ENCODE measurements at places on chromosomes 16 and 17.
A peak's percentile ranks its signal among the peaks of the same experiment; 100 is the strongest.

DNA sequence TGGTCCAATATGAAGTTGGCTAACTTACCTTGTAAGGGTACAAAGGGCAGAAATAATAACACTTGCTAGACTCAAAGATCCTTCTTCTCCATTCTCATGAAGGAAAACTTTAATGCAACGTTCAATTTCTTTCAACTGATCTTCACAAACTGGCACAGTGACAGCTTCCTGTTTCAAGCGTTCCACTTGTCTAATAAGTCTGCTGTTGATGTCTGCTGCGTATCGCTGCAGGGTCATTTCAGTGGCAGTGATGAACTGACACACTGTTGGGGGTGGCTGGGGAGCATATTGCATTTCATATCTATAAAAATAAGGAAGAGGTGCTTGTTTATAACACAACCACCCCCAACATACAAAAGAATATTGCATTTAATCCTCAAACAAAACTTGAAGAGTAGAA is 33.5 kb upstream of the ARL6IP1 start:
- no peak for DNase-seq

GRCh38 chr16:12876778-12877177 is 24.6 kb upstream of the SHISA9 start:
- DNase-seq: no peak

DNA sequence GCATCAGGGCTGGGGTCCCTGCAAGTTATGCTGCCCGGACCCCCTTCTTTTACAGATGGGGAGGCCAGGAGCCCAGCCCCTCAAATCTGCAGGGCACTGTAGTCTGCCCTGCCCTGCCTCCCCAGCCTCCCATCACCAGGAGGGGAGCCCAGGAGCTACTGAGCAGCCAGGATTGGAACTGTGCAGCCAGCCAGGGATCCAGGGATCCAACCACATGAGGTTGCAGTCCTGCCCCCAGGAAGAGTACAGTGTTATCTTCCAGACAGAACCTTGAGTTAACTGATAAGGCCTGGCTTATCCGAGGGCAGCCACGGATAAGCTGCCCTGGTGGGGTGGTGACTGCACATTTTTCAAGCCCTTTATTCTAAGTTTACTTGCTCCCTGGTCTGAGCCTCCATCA is 11.4 kb upstream of the NDRG4 start:
- no peak for DNase-seq

DNA sequence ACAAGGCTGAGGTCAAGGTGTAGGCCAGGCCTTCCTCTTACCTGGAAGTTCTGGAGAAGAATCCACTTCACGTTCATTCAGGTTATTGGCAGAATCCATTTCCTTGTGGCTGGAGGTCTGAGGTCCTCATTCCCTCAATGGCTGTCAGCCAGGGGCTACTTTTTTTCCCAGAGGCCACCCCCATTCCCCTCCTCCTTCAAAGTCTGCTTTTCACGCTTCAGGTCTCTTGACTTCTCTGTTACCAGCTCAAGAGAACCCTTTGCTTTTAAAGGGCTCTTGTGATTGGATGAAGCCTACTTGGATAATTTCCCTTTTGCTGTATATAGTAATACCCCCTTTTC is 55.1 kb upstream of the LGALS9 start:
- no peak for DNase-seq

GRCh38 chr17:1733759-1734158 is 8.9 kb upstream of the SERPINF2 start:
- DNase-seq: no peak

GRCh38 chr17:45991341-45991740 is 7.7 kb upstream of the STH start:
- DNase-seq: no peak

- no peak for DNase-seq
Measured at GRCh38 chr17:12624211-12624610, 41.5 kb upstream of the MYOCD start.

DNA sequence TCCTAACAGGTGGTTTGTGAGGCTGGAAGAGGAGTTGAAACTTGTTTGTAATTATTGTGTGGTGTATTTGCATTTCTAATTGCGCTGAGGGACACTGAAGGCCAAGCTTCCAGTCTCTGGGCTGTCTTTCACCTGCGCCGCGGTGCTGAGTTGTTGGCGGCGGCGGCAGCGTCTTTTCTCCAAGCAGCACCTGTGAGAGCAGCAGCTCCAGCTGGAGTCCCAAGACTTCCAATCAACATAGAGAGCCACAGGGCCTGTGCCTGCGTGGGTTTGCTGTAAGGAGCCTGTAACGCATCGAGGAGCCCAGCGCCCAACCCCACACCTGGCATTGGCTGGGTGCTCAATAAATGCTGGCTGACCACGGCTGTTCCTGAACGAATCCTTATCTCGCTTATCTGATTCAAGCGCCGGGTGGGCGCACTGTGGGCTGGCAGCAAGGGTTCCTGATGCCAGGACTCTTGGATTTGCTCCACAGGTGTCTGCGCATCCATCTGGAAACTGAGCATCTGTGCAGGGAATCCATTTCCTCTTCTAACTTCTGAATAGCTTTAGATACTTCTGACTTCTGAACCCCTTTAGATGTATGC is 138.1 kb downstream of the ASIC2 start:
- DNase-seq: no peak

- DNase-seq: peak; percentile 16
Measured at GRCh38 chr17:81412490-81413093, 17.3 kb downstream of the BAHCC1 start.

GRCh38 chr16:87490096-87490798 is 2.6 kb downstream of the ZCCHC14 start:
- DNase-seq: no peak

GRCh38 chr16:7456211-7456610 is 123.6 kb downstream of the RBFOX1 start:
- no peak for DNase-seq

GRCh38 chr16:73021866-73022495 is 25.9 kb downstream of the ZFHX3 start:
- DNase-seq: no peak

DNA sequence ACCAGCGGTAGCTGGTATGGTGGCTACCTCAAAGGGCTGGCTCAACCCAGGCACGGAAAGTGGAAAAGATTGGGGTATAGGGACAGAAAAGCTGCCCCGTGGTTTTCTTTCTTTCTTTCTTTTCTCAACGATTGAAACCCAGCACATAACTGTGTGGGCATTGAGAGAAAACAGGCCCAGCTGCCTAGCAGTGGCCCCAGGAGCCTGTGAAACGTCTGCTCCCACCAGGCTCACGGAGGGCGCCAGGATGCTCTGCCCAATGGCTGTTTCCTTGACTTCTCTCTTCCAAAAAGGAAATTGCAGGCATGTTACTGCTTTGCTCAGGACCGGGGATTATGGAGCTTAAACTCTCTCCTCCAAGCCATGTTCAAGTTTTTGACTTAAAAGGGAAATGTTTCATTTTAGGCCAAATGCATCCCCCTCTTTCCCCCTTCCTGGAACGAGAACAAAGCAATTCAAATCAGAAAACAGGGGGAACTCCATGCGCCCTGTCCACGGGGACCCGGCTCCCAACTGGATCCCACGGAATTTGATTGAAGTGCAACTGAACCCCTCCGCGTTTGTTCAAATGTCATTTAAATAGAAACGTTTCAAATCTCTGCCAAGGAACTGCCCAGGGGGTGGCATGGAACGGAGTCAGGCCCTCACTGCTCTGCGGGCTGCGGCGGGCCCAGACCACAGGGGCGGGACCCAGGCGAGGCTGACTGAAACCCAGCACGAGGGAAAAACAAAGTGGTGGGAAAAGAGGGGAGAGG is 133.5 kb downstream of the RGS9 start:
- no peak for DNase-seq

GRCh38 chr16:50311891-50312501 is 45.6 kb downstream of the ADCY7 start:
- no peak for DNase-seq

DNA sequence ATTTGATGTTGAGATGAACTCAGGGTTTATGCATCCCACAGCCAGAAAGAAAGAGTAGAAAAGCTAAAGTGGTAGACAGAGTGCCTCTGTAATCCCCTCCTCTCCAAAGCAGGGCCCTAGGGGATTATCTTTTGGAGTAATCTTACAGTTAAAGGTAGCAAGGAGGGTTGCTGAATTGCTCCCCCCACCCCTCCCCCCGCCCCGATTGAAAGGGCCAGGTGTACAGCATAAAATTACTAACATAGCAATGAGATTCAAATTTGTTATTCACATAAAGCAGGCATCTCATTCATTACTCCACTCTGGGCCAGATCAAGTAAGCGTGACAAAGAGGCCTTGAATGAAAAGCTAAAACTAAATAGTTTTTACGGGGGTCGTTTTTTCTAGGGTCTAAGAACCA is 72.7 kb downstream of the STH start:
- no peak for DNase-seq

- DNase-seq: no peak
Measured at GRCh38 chr17:74950207-74950606, 14.5 kb downstream of the OTOP3 start.

- DNase-seq: no peak
Measured at GRCh38 chr17:76446449-76447231, 6.3 kb downstream of the UBE2O start.

DNA sequence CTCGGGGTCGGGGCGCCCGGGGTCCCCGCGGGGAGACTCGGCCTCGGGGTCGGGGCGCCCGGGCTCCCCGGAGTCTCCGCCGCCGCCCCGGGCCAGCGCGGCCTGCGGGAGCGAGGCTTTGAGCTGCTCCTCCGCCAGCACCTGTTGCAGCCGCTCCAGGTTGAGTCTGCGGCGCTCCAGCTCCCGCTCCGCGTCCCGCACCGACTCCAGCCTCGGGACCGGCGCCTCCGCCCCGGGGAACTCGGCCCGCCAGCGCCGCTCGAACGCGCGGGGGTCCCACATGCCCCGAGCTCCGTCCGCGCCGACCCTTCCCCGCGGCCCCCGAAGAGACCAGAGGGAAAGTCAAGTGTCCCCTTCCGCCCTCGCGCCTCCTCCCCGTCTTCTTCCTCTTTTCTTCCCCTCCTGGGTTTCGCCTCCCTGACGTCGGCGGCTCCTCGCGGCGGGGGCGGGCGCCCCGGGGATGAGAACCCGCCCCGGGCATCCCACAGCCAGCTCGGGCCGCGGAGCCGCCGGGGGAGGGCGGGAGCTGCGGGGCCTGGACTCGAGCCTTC is 40.8 kb upstream of the BHLHA9 start:
- no peak for DNase-seq

DNA sequence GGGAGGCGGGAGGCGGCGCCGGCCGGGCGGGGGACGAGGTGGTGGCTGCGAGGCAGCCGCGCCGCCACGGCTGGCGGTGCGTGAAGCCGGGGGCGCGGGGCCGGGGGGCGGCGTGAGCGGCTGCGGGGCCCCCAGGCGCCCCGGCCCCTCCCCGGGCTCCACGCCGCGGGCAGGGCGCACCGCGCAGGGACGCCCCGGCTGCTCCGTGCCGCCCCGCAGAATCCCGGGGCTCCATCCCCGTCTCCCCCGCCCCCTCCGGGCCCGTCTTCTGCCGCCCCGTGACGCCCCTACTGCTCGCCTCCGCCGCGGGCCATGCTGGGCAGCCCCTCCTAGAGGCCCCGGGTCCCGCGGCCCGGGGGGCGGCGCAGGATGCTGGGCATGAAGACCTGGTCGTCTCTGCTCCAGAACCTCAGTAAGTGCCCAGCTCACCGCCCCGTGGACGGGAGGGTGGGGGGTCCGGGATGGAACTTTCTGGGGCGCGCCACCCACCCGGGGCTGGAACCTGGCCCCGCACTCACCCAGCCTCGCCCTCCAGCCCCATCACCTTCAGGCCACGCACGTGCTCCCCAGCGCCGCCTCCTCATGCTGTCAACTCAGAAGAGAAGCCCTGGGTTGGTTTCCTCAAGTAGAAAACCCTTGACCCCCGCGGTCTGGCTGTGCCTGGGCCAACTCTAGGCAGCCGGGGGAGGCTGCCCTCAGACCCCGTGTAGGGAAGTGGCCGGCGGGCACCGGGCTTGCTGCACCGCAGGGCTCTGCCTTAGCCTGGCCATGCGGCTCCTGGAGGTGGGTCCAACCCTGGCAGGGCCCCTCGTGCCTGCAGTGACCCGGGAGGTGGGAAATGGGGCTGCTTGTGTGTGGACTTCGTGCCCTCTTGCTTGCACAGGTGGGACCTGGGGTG is 150.2 kb upstream of the GSE1 start:
- no peak for DNase-seq

DNA sequence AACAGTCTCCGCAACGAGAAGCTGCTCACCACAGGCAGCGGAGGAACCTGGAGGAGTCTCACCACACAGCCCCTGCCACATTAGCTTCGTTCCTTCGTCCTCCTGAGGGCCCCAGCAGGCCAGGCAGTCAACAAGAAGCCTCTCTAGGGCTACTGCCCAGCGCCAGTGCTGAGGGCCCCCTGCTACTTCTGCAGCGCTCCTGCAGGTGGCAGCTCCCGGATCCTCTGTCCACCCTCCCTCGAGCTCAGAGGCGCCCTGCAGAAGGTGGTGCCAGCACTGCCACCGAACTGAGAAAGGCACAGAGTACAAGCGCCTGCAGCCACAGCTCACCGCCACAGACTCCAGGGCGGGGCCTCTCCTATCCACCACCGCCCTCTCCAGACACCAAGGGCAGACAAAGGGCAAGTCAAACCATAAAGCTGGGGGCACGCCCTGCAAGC is 27.3 kb downstream of the KDM8 start:
- no peak for DNase-seq

DNA sequence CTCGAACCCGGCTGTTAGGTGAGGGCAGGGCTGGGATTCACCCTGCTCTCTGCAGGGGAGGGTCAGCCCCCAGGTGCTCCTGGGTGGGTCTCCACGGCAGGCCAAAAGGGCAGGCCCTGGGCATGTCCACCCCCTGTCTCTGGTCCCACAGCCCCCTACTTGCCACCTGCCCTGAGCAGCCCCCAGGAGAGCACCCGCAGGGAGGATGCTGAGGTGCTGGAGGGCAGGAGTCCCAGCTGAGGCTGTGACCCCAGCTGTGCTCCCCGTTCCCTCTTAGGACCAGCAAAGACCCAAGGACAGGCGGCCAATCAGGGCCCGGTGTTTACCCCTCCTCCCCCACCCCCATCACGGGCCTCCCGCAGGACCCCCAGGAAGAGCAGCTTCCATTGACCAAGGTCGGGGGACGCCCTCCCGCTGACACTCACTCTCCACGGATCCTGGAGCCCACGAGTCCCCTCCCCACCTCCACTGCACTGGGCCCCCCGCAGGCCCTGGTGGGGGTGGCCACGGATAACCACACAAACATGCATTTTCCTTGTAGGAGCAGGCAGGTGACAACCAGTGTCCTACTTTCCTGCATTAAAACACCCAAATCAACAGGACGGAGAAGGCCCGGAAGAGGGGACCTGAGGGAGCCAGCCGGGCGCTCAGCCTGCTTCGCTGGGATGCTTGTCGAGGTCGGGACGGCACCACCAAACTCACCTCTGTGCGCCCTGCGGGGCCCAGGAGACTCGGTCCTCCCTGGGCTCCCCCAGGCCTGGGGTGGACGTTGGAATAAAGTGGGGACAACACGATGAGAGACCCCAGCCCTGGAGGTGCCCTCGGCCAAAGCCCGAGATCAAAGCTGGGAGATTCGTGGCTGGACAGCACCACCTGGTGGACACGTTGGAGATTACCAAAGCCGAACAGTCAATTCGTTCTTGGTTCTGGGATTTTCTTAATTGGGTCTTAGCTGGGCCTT is 22.5 kb upstream of the ENPP7 start:
- no peak for DNase-seq
